Stomach (tissue), 19 donors: ENCODE measurements at places on chromosomes 4 and X. TPM values are rescaled to one million over a fixed set of nuclear protein-coding genes. Genes with fewer than 3 reads are reported as not detected.

DNA sequence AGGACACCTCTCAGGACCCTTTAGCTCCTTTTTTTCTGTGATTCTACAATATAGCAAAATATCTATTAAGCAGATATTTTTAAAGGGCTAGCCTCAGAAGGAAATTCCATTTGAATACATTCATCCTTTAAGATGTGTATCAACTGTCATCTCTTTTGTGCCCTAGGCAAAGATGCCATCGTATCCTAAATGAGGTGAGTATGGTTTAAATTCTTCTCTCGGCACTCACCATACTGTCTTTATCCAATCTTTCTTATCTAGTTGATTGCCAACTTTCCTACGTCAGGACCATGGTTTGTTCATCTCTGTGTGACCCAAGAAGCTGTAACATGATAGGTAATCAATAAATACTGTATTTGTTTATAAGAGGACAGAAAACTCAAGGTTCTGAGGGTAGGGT lies 176.0 kb downstream of the LDB2 start:
- H3K36me3 ChIP-seq: no peaks in the 10 kb centered on the region
- no peaks in the 10 kb centered on the region for H3K27me3 ChIP-seq
- no peak overlapping the region for H3K4me3 ChIP-seq
- DNase-seq: no peak

DNA sequence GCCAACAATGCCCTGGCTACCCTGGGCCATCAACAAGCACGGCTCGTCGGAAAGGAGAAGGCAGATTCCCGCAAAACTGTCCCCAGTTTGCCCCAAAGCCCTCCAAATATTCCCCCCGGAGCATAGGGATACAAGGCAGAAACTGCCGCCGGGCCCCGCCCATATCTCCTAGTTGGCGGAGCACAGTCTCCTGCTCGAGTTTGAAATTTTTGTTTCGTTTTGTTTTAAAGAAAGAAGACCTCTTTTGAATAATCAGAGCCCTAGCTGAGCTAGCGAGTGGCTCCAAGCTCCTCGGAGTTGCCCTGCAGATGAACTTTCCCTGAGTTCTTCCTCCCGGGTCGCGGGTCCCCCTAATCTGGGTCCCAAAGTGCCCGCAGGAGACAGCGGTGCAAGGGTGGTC lies 138.1 kb upstream of the ZIC3 start:
- H3K27me3 ChIP-seq: peaks cover 64% of the 10 kb centered on the region
- H3K4me3 ChIP-seq: peak overlapping the region; percentile 45
- H3K4me1 ChIP-seq: peaks cover 27% of the 10 kb centered on the region
- no peak overlapping the region for H3K27ac ChIP-seq
- H3K36me3 ChIP-seq: no peaks in the 10 kb centered on the region

- H3K27ac ChIP-seq: no peak within 1 kb of the TSS
- H3K4me1 ChIP-seq: no peaks in the 10 kb centered on the region
- H3K36me3 ChIP-seq: no peaks in the 10 kb centered on the region
- no peak within 1 kb of the TSS for H3K4me3 ChIP-seq
- H3K27me3 ChIP-seq: peaks cover 3% of the 10 kb centered on the region
Measured at GRCh38 chrX:104039689-104040505, at the start of gene H2BW2. H2BW2 (plus strand) TSS chrX:104039956; CDS start chrX:104039995, 39 bp downstream.

- H3K4me1 ChIP-seq: peaks cover 6% of the 10 kb centered on the region
- no peaks in the 10 kb centered on the region for H3K27me3 ChIP-seq
- peak; percentile 43 for DNase-seq
- no peak overlapping the region for H3K27ac ChIP-seq
- no peaks in the 10 kb centered on the region for H3K36me3 ChIP-seq
Measured at GRCh38 chr4:15988222-15988621, 25.2 kb upstream of the FGFBP2 start.

GRCh38 chr4:184477201-184477999 lies 3.0 kb upstream of the IRF2 start:
- no peaks in the 10 kb centered on the region for H3K27me3 ChIP-seq
- H3K4me1 ChIP-seq: peaks cover 19% of the 10 kb centered on the region
- H3K4me3 ChIP-seq: peak overlapping the region; percentile 66
- H3K36me3 ChIP-seq: no peaks in the 10 kb centered on the region

DNA sequence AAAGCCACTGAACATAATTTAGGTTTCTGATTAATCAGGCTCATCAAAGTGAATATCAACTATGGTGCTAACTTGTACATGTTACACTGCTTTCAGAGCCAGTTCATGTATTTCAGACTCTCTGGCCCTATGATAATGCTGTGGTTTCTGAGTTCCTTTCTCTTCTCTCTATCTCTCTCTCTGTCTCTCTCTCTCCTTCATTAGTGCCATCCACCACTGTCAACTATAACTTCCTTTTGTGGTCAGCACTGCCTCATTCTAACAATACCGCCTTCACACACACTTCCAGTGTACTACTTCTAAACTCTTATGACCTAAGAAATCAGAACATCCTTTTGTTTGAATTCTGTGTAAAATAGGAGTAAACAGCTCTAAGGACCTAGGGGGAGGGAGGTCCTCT lies 907.1 kb downstream of the RPA4 start:
- H3K27me3 ChIP-seq: no peaks in the 10 kb centered on the region
- DNase-seq: no peak
- no peak overlapping the region for H3K27ac ChIP-seq
- no peak overlapping the region for H3K4me3 ChIP-seq

GRCh38 chrX:69152417-69152841 lies 12.8 kb downstream of the PJA1 start:
- H3K4me3 ChIP-seq: no peak overlapping the region
- peaks cover 5% of the 10 kb centered on the region for H3K27me3 ChIP-seq
- no peaks in the 10 kb centered on the region for H3K36me3 ChIP-seq
- no peak for DNase-seq

- H3K27me3 ChIP-seq: no peaks in the 10 kb centered on the region
- H3K36me3 ChIP-seq: no peaks in the 10 kb centered on the region
- no peaks in the 10 kb centered on the region for H3K4me1 ChIP-seq
- no peak overlapping the region for H3K4me3 ChIP-seq
Measured at GRCh38 chr4:144423930-144424329, 222.0 kb upstream of the HHIP start.

DNA sequence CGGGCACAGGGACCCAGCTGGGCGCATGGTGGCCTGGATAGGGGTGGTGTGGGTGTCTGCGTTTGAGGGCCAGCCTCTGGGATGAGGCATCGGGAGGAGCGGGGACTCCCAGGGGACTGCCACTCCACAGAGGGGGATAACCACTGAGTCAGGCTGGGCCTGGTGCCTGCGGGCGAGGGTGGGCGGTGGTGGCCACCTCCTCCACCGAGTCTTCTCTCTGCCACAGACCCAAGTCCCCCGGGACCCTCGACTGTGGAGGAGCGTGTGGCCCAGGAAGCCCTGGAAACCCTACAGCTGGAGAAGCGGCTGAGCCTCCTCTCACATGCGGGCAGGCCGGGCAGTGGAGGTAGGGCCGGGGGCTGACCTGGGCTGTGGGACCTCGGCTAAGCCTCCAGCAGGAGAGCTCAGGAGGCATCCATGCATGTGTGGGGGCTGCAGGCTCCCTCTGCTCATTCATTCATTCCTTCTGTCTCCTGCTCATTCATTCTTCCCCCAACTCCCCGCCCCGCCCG lies 26.4 kb downstream of the DOK7 start:
- no peak overlapping the region for H3K27ac ChIP-seq
- H3K4me3 ChIP-seq: no peak overlapping the region
- no peaks in the 10 kb centered on the region for H3K36me3 ChIP-seq
- peaks cover 14% of the 10 kb centered on the region for H3K4me1 ChIP-seq
- DNase-seq: no peak

GRCh38 chrX:37349221-37350033 lies at the start of gene PRRG1:
PRRG1 (plus strand) TSS chrX:37349364; CDS start chrX:37406250, 56,886 bp downstream.
- H3K4me1 ChIP-seq: no peaks in the 10 kb centered on the region
- peak within 1 kb of the TSS; percentile 56 for H3K4me3 ChIP-seq
- no peaks in the 10 kb centered on the region for H3K27me3 ChIP-seq
- DNase-seq: peak; percentile 92
- H3K36me3 ChIP-seq: no peaks in the 10 kb centered on the region

GRCh38 chrX:119072744-119073143 lies at the start of gene CT47C1:
CT47C1 (plus strand) TSS chrX:119072993; CDS start chrX:119073226, 233 bp downstream.
- no peaks in the 10 kb centered on the region for H3K4me1 ChIP-seq
- no peak for DNase-seq
- no peak within 1 kb of the TSS for H3K27ac ChIP-seq
- no peak within 1 kb of the TSS for H3K4me3 ChIP-seq
- H3K27me3 ChIP-seq: no peaks in the 10 kb centered on the region
- H3K36me3 ChIP-seq: no peaks in the 10 kb centered on the region

DNA sequence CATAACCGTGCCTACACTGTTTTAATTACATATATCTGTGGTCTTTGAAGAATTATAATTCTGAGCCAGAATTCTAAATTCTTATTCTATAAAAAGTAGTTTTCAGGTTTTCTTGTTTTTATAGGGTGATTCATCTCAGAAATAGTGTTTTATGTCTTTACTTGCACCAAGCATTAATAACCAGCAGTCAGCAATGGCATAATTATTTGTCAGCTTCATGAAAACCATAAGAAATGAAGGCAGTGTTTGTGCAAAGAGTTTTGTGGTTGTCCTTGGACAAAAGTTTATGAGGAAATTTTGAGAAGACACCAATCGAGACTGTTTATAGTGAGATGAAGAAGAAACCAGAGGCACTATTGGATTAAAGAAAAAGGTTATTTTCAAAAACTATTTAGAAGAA lies 37.2 kb downstream of the EDNRA start:
- no peak for DNase-seq
- H3K36me3 ChIP-seq: no peaks in the 10 kb centered on the region
- H3K4me3 ChIP-seq: no peak overlapping the region
- H3K27me3 ChIP-seq: no peaks in the 10 kb centered on the region
- H3K27ac ChIP-seq: no peak overlapping the region

GRCh38 chr4:54187148-54187547 lies 41.9 kb upstream of the PDGFRA start:
- H3K4me3 ChIP-seq: no peak overlapping the region
- DNase-seq: no peak
- H3K4me1 ChIP-seq: no peaks in the 10 kb centered on the region
- H3K36me3 ChIP-seq: no peaks in the 10 kb centered on the region
- no peaks in the 10 kb centered on the region for H3K27me3 ChIP-seq

- no peaks in the 10 kb centered on the region for H3K36me3 ChIP-seq
- no peaks in the 10 kb centered on the region for H3K27me3 ChIP-seq
- no peak overlapping the region for H3K4me3 ChIP-seq
- DNase-seq: no peak
- no peak overlapping the region for H3K27ac ChIP-seq
- no peaks in the 10 kb centered on the region for H3K4me1 ChIP-seq
Measured at GRCh38 chr4:133273401-133273800, 124.3 kb downstream of the PCDH10 start.

- H3K4me3 ChIP-seq: peak overlapping the region; percentile 61
- DNase-seq: peak; percentile 51
- peaks cover 35% of the 10 kb centered on the region for H3K4me1 ChIP-seq
Measured at GRCh38 chr4:78058591-78059523, 1.7 kb downstream of the FRAS1 start.

DNA sequence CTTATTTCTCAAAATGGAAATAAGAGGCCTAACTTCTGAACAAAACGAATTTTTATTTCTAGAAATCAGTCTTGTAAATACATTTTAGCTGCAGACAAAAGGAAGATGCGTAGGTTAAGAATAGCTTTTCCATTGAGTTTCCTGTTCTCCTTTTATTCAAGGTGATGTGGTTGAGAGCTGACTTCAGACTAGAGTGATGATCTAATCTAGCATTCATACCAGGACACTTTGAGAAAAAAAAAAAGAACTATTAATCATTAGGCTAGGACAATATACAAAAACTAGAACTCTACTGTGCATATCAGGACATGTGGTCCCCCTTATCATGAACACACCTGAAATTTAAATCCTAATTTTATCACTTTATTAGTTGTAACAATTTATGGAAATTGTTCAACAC lies 884.5 kb upstream of the EPHA5 start:
- H3K4me3 ChIP-seq: no peak overlapping the region
- H3K4me1 ChIP-seq: no peaks in the 10 kb centered on the region
- H3K27me3 ChIP-seq: no peaks in the 10 kb centered on the region
- no peak for DNase-seq
- no peak overlapping the region for H3K27ac ChIP-seq
- H3K36me3 ChIP-seq: no peaks in the 10 kb centered on the region

DNA sequence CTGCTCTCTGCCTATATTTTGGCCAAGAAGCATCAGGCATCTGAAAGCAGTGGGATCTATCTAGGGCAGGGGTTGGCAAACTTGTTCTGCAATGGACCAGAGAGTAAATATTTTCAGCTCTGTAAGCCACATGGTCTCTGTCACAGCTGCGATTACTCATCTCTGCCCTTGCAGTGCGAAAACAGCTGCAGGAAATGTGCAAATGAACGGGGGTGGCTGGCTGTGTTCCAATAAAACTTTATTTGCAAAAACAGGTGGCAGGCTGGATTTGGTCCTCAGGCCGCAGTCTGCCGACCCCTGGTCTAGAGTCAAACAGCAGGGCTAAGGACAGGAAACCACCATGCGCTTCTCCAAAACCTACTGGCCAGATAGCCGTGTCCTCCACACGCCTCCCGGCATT lies 48.6 kb downstream of the ACOX3 start:
- peak; percentile 72 for DNase-seq
- no peak overlapping the region for H3K4me3 ChIP-seq
- H3K4me1 ChIP-seq: peaks cover 38% of the 10 kb centered on the region

DNA sequence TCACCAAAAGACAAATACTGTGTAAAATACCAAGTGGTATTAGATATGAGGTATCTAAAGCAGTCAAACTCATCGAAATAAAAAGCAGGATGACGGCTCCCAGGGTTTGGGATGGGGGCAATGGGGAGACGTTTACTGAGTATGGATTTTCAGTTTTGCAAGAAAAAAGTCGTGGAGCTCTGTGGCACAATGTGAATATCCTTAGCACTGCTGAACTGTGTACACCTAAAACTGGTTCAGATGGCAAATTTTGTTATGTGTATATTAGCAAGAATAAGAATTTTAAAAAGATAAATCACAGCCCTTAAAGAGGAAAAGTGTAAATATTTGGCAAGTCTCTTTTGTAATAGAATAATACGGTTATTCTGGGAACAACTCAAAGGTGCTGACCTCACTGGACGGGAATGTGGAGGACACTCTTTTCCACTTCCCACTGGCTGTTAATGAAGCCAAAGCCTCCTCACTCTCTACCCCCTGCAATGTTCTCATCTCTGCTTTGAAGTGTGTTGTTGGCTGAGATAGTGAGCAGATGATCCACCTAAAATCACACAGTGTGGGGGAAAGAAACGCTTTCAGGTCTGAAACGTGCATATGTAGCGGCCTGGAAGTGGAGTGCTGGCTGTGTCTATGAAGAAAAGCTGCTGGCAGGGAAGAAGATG lies 49.2 kb downstream of the SEL1L3 start:
- DNase-seq: no peak
- peaks cover 5% of the 10 kb centered on the region for H3K4me1 ChIP-seq
- peaks cover 14% of the 10 kb centered on the region for H3K36me3 ChIP-seq
- H3K27me3 ChIP-seq: no peaks in the 10 kb centered on the region
- H3K27ac ChIP-seq: no peak overlapping the region
- no peak overlapping the region for H3K4me3 ChIP-seq

- H3K27ac ChIP-seq: no peak overlapping the region
- H3K4me3 ChIP-seq: no peak overlapping the region
- DNase-seq: no peak
- H3K36me3 ChIP-seq: no peaks in the 10 kb centered on the region
- H3K4me1 ChIP-seq: no peaks in the 10 kb centered on the region
Measured at GRCh38 chr4:95676190-95676589, 127.4 kb upstream of the UNC5C start.

- H3K4me3 ChIP-seq: no peak overlapping the region
- no peak for DNase-seq
- no peak overlapping the region for H3K27ac ChIP-seq
- H3K27me3 ChIP-seq: no peaks in the 10 kb centered on the region
- no peaks in the 10 kb centered on the region for H3K4me1 ChIP-seq
Measured at GRCh38 chrX:104325213-104325585, 70.5 kb upstream of the ESX1 start.

The RIPPLY1 gene
- total RNA-seq: not detected

The GLRB gene
- total RNA-seq: not detected

The TIMM17B gene
- total RNA-seq: 14.3 TPM

The SLC10A4 gene
- not detected for total RNA-seq

The USP17L20 gene
- not detected for total RNA-seq

The NCAPG gene
- total RNA-seq: 3.8 TPM

The LRP2BP gene
- total RNA-seq: 0.45 TPM

The SPANXA1 gene
- total RNA-seq: not detected

The HMGB2 gene
- 99.5 TPM for total RNA-seq

The MAGEA2B gene
- not detected for total RNA-seq

The ARHGEF6 gene
- total RNA-seq: 15.1 TPM
